HepG2 (cell line): ENCODE measurements at places on chromosomes 3 and 15.
A peak's percentile ranks its signal among the peaks of the same experiment; 100 is the strongest.

GRCh38 chr15:26634319-26634718, 138.5 kb downstream of the GABRB3 start:
- DNase-seq: no peak

- no peak for DNase-seq
These were observed 21.8 kb downstream of the CDCP1 start for GRCh38 chr3:45124352-45124751.

- DNase-seq: peak; percentile 49
These were observed 8.1 kb downstream of the KBTBD13 start for GRCh38 chr15:65084500-65085206.

- DNase-seq: no peak
These were observed 605.2 kb upstream of the NAALADL2 start for GRCh38 chr3:174253940-174254339.

- no peak for DNase-seq
These were observed 30.1 kb downstream of the MAP1A start for GRCh38 chr15:43547539-43547938.

DNA sequence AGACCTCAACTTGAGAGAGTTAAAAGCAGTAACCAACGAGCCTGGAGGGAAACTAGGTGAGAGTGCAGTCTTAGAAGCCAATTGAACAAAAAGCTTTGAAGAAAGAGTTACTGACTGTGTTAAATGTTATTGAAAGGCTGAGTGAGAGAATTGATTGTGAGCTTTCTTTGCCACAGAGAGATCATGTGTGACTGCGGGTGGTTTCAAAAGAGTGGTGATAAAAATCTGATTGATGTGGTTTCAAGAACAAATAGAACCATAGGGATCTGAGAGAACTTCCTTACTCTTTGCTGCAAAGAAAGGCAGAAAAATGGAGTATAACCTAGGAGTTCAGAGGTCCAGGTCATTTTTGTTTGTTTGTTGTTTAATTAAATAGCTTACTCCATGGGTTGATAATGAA, 759.9 kb upstream of the ALCAM start:
- DNase-seq: peak; percentile 53

DNA sequence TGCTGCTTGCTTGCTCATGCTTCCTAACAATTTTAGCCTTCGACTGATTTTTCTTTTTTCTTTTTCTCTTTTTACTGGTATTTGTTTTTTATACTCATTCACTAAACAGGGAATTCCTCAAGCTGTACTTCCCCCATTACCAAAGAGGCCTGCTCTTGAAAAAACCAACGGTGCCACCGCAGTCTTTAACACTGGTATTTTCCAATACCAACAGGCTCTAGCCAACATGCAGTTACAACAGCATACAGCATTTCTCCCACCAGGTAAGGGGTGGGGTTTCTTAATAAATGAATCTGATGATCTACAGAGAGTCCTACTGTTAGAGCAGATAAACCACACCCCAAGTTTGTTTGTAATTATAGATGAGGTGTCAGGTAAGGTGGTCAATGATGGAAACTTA, 178.8 kb downstream of the MBNL1 start:
- no peak for DNase-seq

GRCh38 chr3:58613236-58614132, 36.3 kb upstream of the FAM107A start:
- DNase-seq: no peak

DNA sequence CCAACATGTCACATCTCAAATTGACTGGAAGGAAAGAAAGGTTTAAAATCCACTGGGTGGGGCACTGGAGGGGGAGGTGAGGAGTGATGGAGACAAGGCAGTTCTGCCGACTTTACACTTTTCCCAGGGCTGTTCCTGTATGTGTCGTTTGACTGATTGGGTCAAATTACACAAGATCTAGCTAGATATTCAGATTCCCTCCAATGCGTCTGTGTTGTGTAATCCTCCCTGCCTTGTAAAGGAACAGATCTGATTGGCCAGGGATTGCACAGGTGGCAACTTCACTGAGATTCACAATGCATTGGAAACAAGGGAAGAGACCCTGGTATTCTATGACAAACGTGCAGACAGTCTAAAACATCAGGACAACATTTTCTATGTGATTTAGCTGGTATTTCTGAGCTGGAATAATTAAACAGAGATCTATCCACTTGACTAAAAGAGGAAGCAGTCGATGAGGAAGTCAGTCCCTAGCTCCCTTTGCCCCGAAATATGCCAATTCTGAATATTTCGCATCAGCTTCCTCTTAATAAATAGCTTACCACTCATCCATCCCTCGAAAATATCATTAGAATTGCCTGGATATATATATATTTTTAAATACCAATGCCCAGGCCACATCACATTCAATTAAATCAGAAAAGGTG, 312.9 kb downstream of the RORA start:
- DNase-seq: no peak

DNA sequence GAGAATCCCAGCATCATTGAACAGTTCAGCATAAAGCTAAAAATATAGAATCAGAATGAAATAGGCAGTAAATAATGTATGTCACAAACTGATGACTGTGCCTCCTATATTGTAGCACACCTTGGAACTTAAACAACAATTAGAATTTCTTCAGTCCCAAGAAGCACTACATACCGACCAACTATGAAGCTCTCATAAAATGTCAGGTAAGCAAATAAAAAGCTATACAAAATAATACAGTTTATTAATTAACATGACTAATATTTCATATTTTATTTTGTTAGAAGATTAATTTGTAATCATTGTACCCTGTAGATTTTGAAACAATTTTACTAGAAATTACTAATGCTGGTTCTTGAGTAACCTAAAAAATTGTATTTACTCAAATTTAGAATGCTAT, 85.1 kb upstream of the GK5 start:
- DNase-seq: no peak

DNA sequence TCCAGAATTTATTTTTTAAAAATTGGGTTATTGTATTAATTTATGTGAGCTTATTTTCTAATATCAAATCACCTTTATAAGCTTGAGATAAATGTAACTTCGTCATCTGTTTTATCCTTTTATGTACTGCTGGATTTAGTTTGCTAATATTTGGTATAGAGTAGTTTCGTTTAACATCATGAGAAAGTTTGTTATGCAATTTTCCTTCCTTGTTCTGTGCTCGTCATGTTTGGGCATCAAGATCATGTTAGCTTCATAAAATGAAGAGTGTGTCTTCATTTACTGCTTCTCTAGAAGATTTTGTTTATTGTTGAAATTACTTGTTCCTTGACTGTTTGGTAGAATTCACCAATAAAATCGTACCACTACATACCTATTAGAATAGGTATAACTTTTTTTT, 262.1 kb upstream of the SATB1 start:
- DNase-seq: no peak

DNA sequence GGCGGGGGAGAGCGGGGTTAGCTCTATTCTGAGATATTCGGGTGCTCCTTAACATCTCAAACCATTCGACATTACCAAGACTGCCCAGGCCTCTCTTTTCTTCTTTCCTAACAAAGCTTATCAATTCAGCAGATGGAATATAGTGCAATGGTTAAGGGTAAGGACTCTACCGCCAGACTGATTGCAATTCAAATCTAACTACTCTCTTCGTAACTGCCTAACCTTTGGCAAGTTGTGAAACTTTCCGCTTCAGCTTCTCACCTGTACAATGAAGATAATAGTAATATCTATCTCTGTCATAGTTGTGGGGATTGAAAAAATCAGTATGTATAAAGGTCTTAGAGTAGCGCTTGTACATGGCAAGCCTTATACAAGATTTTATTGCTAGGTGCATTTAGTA, 972 bp downstream of the UBA5 start:
- DNase-seq: no peak

GRCh38 chr3:123419850-123420297, 29.0 kb downstream of the ADCY5 start:
- DNase-seq: no peak

GRCh38 chr3:143604402-143605185, 243.7 kb downstream of the SLC9A9 start:
- no peak for DNase-seq

- no peak for DNase-seq
These were observed 376.0 kb upstream of the PDZRN3 start for GRCh38 chr3:74000725-74001124.

DNA sequence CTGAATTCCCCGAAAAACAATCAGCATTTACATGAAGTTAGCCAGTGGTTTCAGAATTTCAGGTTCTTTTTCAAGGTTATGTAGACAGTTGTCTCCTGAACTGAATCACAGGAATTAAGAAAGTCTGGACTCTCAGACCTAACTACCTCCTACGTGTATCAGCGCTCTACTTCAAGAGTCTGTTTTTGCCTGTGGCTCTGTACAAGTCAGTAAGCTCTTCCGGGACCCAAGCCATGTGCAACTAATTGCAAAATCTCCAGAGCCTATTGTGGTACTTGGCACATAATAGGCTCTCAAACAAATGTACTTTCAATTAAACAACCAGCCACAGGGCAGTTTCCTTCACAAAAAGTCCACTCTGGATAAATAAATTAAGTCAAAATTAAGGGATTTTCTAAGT, 414.2 kb downstream of the PDCD6IP start:
- DNase-seq: no peak

- DNase-seq: no peak
These were observed 9.1 kb downstream of the ATOSA start for GRCh38 chr15:52670087-52670486.

- DNase-seq: no peak
These were observed 257.2 kb upstream of the NECTIN3 start for GRCh38 chr3:110814170-110815007.

- DNase-seq: no peak
These were observed 122.6 kb upstream of the CCNL1 start for GRCh38 chr3:157282261-157283191.

DNA sequence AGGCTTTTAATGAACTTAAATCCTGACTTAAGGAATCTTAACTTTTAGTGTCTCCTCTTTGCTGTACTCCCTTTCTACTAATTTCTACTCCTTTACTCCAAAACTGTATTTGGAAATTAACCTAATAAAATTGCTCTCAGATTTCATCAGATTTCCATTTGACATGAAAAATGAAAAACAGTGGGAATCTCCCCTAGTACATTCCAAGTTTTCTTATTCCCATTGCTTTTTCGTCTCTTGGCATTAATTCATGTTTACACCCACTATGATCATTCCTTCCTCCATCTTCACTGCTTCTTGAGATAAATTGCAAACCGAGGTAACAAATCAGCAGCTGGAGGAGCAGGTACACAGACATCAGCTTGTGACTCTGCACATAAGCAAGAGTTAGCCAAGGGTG, 208.7 kb downstream of the VGLL3 start:
- DNase-seq: no peak
